ENCODE measurements at places on chromosomes 11 and 22.

- no peak for DNase-seq
Observed at GRCh38 chr11:4090258-4090657, 4.3 kb upstream of the RRM1 start.

DNA sequence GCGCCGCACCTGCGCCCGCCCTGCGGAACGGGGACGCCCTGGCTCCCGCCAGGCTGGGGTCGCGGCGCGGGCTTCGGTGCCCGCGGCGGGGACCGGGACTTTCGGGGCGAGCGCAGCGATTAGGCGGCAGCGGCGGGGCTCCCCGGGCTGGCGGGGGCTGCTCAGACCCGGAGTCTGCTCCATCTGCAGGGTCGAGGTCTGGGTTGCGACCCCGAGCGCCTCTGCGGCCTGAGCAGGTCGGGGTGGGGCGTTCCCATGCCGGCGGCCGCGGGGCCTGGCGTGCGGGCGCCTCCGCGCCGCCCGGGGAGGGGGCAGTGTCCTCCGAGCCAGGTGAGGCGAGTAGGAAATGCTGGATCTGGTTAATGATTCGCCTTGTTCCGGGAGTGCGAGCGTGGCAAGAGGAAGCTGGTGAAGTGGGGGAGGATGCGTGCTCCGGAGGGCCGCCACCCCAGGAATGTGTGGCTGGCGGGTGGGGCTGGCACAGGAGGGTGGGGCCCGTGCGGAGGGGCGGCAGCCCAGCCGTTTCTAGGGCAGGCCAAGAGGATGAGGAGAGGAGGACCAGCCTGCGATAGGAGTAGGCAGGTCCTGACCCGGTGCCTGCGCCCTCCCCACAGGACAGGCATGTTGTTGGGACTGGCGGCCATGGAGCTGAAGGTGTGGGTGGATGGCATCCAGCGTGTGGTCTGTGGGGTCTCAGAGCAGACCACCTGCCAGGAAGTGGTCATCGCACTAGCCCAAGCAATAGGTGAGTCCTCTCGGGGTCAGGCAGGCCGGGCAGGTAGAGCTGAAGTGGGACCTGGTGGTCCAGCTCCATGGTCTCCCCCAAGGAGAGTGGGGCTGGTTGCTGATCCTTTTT is 606 bp downstream of the RASSF7 start:
- DNase-seq: no peak

DNA sequence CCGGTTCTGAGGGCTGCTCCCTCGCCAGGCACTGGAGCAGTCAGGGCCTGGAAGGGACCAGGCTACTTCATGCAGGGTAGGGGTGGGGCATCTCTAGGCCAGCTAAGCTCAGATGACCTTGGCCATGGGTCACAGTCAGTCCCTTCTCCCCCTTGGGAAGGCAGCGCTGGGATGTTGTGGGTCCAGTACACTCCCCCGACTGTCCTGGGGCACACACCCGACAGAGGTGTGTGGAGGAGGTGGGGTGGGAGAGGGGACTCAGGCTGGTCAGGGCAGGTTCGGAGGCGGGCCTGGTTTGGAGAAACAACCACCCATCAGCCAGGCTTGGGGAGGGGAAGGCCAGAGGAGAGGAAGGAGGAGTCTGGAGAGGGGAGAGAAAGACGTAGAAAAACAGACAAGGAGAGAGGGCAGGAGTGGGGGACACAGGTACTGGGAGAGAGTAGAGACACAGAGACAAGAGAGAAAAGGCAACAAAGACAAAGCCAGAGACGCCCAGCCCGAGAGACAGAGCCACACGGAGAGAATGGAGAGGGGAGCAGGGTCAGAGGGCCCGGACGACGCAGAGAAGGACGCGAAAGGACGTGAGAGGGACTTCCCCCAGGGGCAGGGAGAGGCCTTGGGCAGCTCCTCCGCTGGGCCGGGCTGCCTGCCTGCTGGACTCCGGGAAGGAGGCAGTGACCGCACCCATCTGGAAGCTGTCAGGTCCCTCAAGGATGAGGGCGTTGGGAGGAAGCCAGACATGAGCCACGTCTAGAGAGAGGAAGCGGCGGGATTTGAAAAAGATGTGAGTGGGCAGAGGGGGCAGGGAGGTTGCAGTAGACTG is 30.6 kb upstream of the TSKU start:
- DNase-seq: no peak

- DNase-seq: no peak
Observed at GRCh38 chr11:35089666-35090065, 49.3 kb upstream of the CD44 start.

GRCh38 chr11:107439586-107440167 is 17.9 kb downstream of the CWF19L2 start:
- DNase-seq: no peak

GRCh38 chr11:24585192-24585591 is 88.3 kb downstream of the LUZP2 start:
- no peak for DNase-seq

DNA sequence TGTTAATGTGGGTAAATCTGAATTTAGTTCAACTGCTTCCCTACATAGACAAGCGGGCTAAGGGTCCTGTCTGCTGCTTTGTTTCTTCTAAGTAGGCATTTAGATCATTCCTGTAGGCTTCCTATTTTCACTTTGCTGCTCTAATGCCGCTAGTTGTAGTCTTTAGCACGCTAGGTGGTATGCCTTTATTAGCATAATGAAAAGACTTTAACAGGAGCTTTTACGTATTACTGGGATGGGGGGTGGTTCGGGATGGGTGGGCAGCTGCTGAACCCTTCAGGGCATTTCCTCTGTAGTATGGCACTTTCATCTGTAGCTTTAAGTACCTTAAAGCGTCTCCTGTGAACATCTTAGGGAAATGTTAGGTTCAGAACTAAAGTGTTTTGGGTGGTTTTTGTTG is 85.3 kb downstream of the GGT1 start:
- DNase-seq: no peak

- no peak for DNase-seq
Observed at GRCh38 chr11:15127341-15127740, 12.6 kb downstream of the INSC start.

DNA sequence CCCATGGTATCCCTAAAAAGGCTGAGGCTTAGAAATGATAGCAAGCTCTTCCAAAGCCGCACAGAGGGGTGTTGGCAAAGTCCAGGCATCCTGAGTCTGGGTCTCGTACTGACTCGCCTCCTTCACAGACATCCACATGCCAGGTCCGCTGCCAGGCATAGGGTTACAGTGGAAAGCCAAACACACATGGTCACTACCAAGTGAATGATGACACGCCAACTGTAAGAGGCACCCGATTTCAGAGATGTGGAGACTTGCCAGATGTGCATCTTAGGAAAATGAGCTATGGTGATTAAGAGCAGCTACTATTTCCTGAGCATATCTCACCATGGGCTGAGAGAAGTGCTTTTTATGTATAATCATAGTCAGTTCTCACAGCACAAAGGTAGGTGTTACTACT is 314.9 kb downstream of the MIAT start:
- no peak for DNase-seq

DNA sequence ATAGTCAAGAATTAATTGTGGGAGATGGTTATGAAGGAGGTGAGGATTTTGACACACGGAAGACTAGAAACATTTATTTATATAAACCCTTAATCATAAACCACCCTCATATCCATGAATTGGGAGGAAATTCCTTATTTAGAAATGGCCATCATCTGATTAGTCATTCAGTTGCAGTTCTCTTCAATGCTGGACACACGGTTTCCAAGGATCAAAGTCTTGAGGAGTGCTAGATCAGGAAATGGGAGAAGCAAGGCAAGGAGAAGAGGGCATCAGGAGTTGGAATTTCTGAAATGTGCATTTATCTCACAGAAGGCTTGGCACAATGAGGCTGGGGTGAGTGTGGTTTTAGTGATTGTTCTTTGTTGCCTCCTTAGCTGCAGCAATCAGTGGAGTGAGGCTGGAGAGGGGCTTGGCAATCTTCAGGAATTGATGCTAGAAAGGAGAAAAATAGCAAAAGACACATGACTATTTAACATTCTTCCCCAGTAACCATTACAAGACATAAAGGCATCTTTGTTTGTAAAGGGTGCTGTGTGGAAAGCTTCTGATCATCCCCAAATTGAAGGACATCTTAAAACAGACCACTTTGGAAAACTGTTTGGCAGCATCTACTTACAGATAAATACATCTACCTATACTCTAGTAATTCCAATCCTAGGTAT is 21.6 kb upstream of the GDPD4 start:
- no peak for DNase-seq

DNA sequence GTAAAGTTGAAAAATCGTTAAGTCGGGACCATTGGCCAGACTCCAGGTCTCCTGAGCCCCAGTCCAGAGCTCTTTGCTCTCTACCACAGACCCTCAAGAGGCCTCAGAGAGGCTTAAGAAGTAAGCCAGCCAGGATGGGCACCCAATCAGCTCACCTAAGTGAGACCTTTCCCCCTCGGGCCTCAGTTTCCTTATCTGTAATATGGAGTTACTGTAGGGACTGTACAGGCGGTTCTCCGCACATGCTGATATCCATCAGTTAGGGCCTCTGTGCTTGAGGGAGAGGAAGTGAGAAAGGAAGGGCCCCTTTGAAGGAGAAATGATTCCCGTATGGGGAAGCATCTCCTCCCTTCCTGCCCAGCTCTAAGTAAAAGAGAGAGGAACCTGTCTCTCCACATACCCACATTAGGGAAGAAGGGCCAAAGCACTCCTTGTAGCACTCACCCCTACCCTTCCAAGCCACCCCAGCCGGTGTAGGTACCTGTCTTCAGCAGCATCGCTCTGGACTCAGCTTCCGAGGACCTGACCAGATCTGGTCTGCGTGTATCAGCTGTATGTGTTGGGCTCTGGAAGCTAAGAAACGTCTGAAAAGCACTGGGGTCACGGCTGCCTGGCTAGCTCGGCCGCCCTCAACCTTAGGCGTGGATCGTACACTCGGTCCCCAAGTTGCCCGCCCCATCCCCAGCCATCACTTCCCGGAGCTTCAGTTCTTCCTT is 653 bp downstream of the NAGA start:
- DNase-seq: no peak

- DNase-seq: no peak
Observed at GRCh38 chr22:45376009-45376408, 37.4 kb downstream of the SMC1B start.

- DNase-seq: no peak
Observed at GRCh38 chr22:37982938-37983859, 1.2 kb downstream of the SOX10 start.

GRCh38 chr11:77517753-77518152 is 43.9 kb upstream of the PAK1 start:
- no peak for DNase-seq

DNA sequence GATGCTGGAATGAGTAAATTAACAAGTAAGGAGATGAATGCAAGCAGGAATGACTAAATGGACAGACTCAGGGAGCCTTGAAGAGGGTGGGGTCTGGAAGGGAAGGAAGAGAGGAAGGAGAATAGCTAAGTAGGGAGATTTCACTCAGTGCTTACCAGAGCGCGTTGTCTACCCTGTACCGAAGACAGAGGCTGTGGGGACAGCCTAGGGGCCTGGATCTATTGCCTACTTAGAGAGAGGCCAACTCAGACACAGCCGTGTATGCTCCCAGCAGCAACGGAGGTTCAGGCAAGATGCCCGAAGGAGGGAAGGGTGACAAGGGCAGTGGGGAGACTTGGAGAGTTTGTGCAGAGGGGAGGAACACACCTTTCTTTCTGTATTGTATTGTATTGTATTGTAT is at the start of gene FOLR2:
FOLR2 (plus strand) TSS at position 157 of the 400 bp plus-strand sequence. CDS start 1,791 bp downstream, outside the sequence.
- no peak for DNase-seq

- no peak for DNase-seq
Observed at GRCh38 chr11:132080127-132080526, 709.7 kb downstream of the NTM start.

- DNase-seq: no peak
Observed at GRCh38 chr22:50608996-50609395, 8.4 kb downstream of the MAPK8IP2 start.

GRCh38 chr11:832529-833113 is at the start of gene CD151:
TSS of gene CD151 (plus strand) at chr11:832952. CDS start at chr11:836070, 3,118 bp downstream.
- no peak for DNase-seq

DNA sequence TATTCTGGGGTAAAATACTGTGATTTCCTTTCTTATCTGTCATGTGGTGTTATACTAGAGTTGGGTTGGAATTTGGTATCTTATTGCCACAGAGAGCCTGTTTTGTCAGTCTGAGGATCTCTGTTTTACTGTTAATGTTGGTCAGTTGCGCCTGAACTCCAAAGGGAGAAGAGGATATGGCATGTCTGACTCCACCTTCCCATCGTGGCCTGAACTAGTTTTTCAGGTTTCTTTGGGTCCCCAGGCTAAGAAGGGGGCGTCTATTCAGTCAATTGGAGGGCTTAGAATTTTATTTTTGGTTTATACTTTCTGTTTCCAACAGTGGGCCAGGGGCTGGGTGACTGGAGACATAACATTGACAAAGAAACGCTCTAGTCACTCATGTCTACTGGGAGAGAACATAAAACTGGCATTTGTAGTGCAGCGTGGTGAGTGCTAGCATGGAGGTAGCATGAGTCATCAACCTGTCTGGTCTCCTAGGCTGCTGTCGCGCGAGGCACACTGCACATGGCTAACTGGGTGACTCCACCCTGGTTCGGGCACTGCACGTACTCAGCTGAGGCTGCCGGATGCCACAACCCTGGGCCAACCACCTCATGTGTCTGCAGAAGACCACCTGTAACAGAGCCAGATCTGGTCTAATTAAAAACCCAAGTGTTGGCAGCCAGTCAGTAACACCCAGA is 120.1 kb upstream of the OR9Q1 start:
- DNase-seq: peak; percentile 14

DNA sequence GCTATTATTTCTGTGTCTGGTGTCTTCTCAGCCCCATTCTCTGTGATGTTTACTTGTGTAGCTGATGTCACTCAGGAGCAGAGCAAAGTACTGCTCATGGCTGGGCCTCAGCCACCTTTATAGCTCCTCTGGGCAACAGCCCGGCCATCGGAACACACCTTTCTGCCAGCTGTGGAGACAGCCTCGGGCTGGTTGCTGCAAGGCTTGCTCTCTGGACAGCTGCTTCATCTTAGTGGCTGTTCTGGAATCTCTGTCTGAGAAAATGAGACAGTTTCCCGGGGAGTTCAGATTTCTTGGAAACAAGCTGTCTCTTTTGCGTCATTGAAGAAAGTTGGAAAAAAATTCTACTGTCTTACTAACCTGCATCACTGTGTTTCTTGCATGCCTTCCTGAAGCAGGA is 20.0 kb downstream of the THY1 start:
- DNase-seq: no peak

GRCh38 chr11:132072858-132073211 is 702.4 kb downstream of the NTM start:
- DNase-seq: no peak

DNA sequence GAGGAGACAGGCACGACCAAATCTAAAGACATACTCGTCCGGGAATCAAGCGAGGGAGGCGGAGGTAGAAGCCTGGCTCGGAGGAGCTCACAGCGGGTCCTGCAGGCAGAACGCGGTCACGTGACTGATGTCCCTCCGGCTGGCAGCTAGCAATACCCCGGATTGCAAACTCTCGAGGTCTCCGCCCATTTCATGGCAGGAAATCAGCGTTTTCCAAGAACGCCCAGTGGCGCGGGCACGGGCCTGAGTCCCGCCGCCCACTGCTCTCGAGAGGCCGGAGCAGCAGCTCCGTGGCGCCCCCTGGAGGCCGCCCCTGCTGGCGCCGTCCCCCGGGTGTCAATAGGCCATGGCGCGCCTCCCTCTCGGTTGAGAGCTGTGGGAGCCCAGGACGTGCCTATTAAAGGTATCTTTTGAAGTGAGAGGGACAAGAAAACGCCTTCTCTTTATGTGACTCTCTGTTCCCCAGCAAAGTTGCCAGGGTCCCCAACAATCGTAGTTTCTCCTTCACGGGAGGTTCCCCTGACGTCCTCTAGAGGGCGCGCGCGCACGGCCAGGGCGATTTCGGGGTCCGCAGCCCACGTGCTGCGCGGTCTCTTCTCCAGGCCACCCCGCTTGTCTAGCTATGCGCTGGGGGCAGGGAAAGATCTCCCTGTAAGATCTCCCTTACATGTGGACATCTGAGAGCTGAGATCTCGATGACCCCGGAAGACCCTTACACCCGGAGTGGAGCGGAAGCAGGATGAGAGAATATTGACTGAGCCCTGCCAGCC is 37.3 kb upstream of the RBFOX2 start:
- DNase-seq: peak; percentile 12
